Activated T-helper 2 cell treated with anti-CD3 and anti-CD28 coated beads, Interferon-gamma antibody, Interleukin-2, Interleukin-4, amounts not matched to agents 10 μg/mL and 5 μg/mL and 100 μg/mL, durations not matched to agents 14 hours and 24 hours and 36 hours (primary cell): ENCODE measurements at places on chromosomes 7 and 10. TPM values are rescaled to one million over a fixed set of nuclear protein-coding genes. Genes with fewer than 3 reads are reported as not detected.

The GRM8 gene
- not detected in 2 replicates for total RNA-seq

The GHRHR gene
- not detected in 2 replicates for total RNA-seq

The GPAM gene
- 7.3 and 7.7 TPM in 2 replicates for total RNA-seq

The CFAP46 gene
- not detected in 2 replicates for total RNA-seq
